ENCODE measurements at places on chromosomes 16 and 17.

DNA sequence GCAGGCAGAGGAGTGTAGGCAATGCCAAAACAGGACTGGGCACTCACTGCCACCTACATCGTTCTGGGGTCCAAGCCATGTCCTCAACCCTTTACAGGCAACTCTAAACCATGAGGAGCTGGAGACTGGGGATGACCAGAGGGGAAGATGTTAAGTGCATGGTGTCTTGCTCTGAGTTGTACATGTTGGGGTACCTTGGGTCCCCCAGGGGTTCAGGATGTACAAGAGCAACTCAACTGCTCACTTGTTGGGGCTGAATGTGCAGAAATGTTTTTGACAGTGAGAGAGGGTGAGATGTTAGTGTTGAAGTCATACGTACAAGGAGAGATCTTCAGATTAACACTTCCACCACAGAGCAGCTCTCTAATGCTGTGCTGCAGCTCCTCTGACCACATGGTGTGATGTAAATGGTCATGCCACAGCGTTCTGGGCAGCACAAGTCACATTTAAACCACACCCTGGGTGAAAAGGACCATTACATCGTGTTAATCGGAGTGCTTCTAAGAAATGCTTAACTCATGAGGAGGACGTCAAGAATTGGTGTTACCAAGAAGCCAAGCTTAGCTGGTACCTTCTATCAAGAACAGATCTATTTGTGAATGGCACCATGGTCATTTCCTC lies 2.4 kb downstream of the CCL18 start:
- DNase-seq: peak; percentile 38

DNA sequence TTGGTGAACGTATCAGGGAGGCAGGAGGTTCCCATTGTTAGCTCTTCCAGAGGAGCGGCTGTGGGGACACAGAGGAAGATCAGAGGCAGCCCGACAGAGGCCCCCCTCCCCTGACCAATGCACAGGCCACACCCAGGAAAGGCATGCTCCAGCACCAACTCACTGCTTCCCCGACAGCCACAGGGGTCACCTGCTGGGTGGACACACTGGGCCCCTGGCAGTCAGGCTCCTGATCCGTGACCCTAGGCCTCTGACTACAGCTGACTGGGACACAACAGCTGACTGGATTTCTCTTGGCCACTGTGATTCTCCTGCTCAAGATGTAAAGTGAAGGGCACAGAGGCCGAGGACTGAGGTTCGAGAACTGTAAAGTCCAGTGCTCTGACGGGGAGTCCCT lies 63.5 kb downstream of the IL21R start:
- no peak for DNase-seq

GRCh38 chr16:86388976-86389375 lies 121.4 kb upstream of the FOXF1 start:
- no peak for DNase-seq

- DNase-seq: no peak
Measured at GRCh38 chr17:57391857-57392471, 135.6 kb downstream of the MSI2 start.

DNA sequence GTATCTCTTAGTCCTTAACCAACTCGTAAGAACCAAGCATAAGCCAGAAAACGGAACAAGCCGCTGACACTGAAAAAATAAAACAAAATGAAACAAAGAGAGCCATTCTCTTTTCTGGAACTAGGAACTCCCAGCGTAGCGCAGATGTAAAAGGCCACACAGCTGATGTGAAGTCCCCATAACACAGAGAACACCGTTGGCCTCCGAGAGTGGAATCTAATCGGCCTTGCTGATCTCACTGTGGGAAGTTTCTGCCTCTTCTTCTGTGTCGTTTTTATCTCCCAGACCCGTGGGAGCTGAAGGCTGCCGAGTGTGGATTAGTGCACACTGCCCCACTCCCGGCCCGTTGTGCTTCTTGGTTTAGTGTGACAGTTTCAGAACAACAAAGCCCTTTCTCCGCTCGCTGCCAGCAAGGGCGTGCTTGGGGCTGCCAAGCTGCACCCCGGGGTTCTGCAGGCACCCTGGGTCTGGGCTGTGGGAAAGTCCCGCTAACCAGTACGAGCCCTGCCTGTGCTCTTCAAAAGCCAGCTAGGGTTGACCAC lies 21.7 kb downstream of the TTYH2 start:
- DNase-seq: no peak

GRCh38 chr16:3754081-3754703 lies 36.9 kb upstream of the TRAP1 start:
- DNase-seq: no peak

DNA sequence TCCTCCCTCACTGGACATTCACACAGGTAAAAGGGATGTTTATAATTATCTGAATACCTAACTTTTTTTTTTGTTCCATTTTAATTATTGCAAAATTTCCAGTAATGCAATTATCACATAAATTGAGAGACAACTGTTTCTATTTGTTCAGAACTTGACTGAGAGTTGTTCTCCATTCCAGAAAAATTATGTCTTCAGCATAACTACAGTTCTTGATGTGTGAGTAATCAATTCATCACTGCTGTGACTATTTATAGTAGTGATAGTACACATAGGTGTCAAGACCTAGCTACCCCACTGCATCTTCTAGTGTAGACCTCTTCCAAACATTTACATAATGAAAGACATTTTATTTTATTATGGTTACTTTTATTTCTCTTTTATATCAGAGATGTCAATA lies 5.8 kb upstream of the TNRC6A start:
- DNase-seq: no peak

- no peak for DNase-seq
Measured at GRCh38 chr17:2909846-2910234, 113.6 kb downstream of the RAP1GAP2 start.

- no peak for DNase-seq
Measured at GRCh38 chr17:32504166-32504990, 17.6 kb downstream of the CDK5R1 start.

- peak; percentile 43 for DNase-seq
Measured at GRCh38 chr17:48113201-48113676, 5.7 kb downstream of the SNX11 start.

- DNase-seq: no peak
Measured at GRCh38 chr16:6247775-6248174, 1084.9 kb upstream of the RBFOX1 start.

- no peak for DNase-seq
Measured at GRCh38 chr16:75287708-75288107, 36.3 kb upstream of the BCAR1 start.

GRCh38 chr16:27582883-27583282 lies 32.9 kb downstream of the KATNIP start:
- no peak for DNase-seq

DNA sequence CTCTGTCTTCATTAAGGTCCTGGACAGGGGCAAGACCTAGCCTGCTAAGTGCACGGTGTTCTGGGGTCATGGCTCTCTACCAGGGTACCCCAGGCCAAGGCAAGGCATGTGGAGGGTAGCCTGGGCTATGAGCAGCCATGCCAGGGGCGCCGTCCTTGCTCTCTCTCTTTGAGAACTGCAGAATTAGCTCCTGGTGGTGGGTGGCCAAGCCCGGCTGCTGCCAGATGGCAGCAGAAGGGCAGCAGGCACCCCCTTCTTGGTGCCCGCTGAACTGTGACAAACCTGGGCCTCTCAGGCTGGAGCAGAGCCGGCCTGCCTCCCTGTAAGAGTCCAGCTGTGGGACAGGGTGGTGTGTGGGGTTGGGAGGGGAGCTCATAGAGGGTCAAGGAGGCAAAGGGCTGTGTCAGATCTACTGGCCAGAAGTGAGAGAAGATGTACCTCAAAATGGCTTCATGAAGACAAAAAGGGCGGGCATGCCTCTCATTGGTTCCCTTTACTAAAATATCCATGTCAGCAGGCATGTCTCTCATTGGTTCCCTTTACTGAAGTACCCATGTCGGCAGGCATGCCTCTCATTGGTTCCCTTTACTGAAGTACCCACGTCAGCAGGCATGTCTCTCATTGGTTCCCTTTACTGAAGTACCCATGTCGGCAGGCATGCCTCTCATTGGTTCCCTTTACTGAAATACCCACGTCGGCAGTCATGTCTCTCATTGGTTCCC lies 81.7 kb upstream of the SDK2 start:
- no peak for DNase-seq

DNA sequence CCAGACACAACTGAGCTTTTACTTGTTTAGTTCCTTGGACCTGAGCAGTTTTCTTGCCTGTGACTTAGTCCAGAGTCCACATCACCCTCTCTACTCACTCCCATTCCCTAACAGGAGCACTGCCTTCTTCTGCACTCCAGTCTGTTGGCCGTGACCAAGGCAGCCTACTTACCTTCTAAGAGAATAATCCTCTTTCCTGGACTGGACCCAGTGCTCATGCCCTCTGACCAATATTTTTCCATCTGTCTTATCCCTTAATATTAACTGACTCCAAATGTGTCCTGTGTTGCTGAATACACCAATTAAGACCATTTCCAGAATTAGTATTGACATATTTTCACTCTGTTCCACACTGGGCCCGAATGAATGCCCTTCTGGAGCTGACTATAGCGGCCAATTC lies 681.0 kb upstream of the KIF2B start:
- no peak for DNase-seq

DNA sequence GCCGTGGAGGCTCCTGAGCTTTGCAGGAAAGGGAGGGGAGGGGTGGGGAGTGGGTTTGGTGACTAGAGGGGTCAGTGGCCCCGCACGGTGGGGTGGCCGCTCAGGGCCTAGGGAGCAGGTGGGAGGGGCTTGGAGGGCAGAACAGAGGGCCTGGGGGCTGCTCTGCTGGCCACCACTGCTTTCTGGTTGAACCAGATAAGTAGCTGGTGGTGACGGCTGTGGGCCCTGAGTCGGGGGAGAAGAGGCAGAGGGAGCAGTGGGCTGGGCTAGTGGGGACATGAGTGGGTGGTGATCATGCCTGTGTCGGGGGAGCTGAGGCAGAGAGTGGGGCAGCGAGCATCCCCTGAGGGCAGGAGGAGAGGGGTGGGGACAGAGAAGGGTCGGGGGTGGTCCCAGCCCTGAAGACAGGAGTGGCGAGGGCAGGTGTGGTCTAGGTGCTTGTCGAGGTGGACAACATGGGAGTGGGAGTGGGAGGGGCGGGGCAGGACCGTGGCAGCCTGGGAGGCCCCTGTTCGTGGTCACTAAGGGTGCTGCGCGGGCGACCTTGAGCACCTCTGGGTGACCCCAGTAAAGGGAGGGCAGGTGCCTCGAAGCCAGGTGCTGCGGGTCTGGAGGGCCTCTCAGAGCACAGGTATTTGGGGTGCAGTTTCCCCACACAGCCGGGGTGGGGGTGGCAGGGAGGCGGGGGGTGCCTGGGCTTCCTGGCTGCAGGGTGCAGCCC lies 6.3 kb upstream of the CD7 start:
- DNase-seq: no peak

GRCh38 chr17:38702166-38702915 lies 2.7 kb upstream of the MLLT6 start:
- DNase-seq: peak; percentile 76

GRCh38 chr17:31378638-31379037 lies 12.8 kb upstream of the RAB11FIP4 start:
- no peak for DNase-seq

DNA sequence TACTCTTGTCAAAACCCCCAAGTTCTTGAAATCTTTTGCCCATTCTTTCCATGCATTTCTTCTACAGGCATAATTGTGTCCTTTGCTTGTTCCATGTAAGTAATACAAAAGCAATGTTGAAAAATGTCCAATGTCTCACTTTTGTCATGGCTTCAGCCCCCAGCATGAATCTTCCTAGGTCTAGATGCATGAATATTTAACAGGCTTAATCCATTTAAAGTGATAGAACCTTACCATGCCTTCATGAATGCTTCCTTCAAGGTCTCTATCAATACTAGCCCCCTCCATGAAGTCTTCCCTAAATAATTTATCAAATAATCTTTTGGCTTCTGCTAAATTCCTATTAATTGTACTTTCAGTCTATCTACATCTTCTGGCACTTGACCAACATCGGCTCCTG lies 46.1 kb upstream of the ANKFY1 start:
- DNase-seq: no peak

DNA sequence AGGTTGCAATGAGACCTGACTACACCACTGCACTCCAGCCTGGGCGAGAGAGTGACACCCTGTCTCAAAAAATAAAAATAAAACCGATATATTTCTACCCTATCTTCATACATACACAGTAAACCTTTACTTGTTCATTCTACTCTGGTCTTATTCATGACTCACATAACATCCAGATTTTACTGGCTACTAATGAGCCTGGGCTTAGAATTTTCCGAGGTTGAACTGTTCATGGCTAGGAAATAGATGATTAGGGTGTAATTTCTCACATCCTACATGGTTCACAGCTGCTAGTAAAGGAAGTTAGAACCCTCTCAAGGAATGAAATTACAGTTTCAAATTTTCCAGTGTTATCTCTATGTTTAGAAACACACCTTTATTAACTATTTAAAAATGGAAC lies 14.7 kb downstream of the GSPT1 start:
- DNase-seq: no peak

DNA sequence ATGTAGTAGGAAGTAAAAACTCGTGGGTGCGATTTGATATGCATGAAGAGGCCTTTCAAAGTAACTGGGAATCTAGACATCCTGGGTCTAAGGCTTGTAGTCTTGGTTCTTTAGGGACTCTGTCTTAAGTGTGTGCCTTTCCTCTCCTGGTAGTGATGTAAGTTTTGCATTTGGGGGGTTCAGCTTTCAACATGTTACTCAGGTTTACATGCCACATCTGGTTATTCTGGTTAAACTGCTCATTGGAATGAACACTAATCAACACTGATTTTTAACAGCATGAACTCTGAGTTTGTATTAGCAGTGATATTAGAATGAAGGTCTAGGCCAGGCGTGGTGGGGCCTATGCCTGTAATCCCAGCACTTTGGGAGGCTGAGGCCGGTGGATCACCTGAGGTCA lies 15.1 kb downstream of the PGS1 start:
- DNase-seq: no peak

- DNase-seq: no peak
Measured at GRCh38 chr16:46822270-46822669, 8.7 kb downstream of the C16orf87 start.

GRCh38 chr17:20967776-20968175 lies 75.0 kb downstream of the USP22 start:
- DNase-seq: no peak

GRCh38 chr17:16466407-16466806 lies 25.6 kb downstream of the LRRC75A start:
- DNase-seq: no peak

- DNase-seq: no peak
Measured at GRCh38 chr17:76255801-76256429, 9.2 kb upstream of the UBALD2 start.

DNA sequence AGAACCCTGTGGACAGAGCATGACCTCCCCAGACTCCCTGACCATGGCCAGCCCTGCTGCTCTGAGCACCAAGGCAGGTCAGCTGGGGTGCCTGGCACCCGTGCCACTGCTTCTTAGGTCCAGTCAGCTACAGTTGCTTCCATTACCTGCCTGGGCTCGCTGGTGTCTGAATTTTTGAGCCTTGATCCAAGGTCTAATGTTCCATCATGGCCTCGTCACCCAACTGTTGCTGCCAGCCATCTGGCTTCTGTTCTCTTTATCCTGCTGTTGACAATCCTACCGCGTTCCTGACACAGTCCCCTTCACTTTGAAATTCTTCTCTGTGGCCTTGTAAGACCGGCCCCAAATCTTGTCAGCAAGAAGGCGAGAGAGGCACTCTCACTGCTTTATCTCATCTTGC lies 16.7 kb downstream of the GLYR1 start:
- no peak for DNase-seq

Measured in CD4-positive, alpha-beta T cell (primary cell).